ENCODE measurements at places on chromosomes 2 and 18.

GRCh38 chr2:85327160-85327821, 498 bp downstream of the TGOLN2 start:
- DNase-seq: peak; percentile 26

GRCh38 chr2:120985174-120985996, 249.7 kb downstream of the GLI2 start:
- DNase-seq: no peak

GRCh38 chr18:78580835-78581339, 398.7 kb upstream of the SALL3 start:
- no peak for DNase-seq

- DNase-seq: no peak
These were observed 57.4 kb downstream of the ATIC start for GRCh38 chr2:215369181-215369760.

GRCh38 chr18:3457261-3457724, 7.3 kb downstream of the TGIF1 start:
- DNase-seq: no peak

GRCh38 chr2:179248024-179248348, 16.6 kb downstream of the SESTD1 start:
- DNase-seq: no peak

Measured in stimulated activated CD8-positive, alpha-beta memory T cell treated with anti-CD3 and anti-CD28 coated beads, Interleukin-4, amount 100 ng/mL, for 24 hours (primary cell).